ENCODE measurements at places on chromosomes 6 and 20. TPM values are rescaled to one million over a fixed set of nuclear protein-coding genes. Genes with fewer than 3 reads are reported as not detected.

Gene LTV1
- 24.7 TPM for total RNA-seq

Gene RBPJL
- total RNA-seq = not detected

Gene NKAPL
- total RNA-seq = 0.36 TPM

Gene CCN2
- total RNA-seq = not detected

Gene PTK6
- total RNA-seq = not detected

Gene ERVFRD-1
- not detected for total RNA-seq

All from natural killer cell (primary cell).